ENCODE measurements at places on chromosomes 4 and X.

DNA sequence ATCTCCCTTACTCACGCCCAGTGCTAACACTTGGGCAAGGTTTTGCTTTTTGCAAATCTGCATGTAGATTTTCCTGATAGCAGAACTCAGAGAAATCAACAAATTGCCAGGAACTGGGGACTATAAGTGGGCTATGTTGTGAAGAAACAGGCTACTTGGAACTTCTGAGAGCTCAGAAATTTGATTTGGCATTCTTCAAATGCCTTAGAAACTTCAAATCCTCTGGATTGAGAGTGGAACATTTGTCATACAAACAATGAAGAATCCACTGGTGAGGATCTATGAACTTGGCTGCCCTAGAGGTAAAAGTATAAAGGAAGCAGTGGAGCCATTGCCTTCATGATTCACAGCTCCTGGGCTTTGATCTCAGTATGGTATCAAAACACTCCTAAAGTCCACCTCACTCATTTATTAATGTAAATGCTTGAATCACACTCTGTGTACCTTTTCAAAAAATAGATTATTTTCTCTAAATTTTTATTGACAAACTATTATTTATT lies 126.0 kb downstream of the GLRA3 start:
- DNase-seq = no peak

DNA sequence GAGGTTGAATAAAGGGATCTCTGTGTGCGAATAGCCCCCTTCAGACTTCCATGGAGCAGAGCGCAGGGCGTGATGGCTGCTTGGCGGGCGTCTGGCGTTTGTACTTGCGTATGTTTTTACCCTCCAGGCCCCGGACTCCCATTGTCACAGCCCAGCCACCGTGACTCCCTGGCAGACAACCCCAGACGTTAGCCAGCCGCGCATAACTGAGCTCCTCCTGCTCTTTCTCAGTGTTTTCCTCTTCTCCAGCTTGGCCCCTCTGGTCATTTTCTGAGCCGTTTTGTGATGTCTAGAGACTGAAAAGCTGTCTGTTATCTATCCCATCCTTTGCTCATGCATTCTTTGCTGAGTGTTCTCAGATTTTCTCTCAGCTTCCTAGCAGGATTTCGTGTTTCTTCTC lies 54.3 kb downstream of the IGFBP7 start:
- peak; percentile 52 for DNase-seq

GRCh38 chr4:184941671-184942418 lies 76.4 kb upstream of the HELT start:
- no peak for DNase-seq

- no peak for DNase-seq
Measured at GRCh38 chr4:27966664-27967063, 1106.0 kb downstream of the STIM2 start.

- DNase-seq = no peak
Measured at GRCh38 chrX:47148946-47149345, 3.9 kb downstream of the RBM10 start.

DNA sequence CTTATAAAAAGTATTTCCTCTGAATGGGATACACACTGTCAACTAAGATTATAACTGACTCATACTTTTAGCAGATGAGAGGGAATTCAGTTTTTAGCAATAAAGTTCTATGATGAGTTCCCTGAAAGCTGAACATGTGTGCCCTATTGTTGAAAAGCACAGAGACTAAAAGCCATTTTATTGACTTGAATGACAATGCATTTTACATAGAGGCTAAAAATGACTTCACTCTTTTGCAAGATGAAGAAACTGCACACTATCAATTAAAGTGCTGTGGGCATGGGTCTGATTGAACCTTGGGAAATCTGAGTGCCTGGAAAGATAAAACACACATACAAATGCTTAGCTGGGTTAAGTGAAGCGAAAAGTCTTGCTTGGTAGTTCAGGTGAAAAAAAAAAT lies 633.4 kb downstream of the PDHA2 start:
- no peak for DNase-seq

GRCh38 chr4:93764639-93765246 lies 63.8 kb upstream of the ATOH1 start:
- DNase-seq = peak; percentile 55

- DNase-seq = no peak
Measured at GRCh38 chr4:147854154-147854553, 122.3 kb downstream of the ARHGAP10 start.

DNA sequence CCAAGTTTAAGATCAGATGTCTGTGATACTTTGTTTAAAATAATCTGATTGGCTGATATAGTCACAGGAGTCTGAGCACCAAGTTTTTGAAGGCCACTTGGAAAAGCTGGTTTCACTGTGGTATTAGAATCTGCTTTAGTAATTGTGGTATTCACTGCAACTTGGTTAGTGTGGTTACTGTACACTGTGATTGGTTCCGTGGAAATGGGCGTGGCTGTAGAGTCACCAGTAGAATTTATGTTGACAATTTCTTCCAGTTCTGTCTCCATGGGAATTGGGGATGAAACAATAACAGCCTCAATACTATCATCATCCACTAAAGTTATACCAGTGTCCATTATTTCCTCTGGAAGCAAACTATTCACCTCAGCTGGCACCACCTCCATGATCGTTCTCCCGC lies 26.2 kb downstream of the LIN54 start:
- no peak for DNase-seq

DNA sequence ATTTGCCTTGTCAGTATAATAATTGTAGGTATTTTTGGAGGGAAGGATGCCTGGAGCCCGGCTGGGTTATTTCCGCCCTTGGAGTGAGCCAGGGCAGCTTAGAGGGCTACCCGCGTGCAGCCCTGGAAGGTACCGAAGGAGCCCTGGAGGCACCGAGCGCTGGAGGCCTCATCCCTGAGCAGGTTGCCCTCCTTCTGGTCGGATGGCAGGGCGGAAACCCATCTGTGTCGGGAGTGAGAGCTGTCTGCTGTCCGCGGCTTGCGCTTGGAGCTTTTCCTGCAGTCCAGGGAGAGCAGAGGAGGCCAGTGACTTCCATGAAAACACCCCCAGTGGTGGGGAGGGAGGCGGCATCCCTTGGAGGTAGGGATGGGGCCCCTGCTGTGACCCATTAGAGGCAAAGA lies 122.1 kb downstream of the TBL1X start:
- DNase-seq = no peak

DNA sequence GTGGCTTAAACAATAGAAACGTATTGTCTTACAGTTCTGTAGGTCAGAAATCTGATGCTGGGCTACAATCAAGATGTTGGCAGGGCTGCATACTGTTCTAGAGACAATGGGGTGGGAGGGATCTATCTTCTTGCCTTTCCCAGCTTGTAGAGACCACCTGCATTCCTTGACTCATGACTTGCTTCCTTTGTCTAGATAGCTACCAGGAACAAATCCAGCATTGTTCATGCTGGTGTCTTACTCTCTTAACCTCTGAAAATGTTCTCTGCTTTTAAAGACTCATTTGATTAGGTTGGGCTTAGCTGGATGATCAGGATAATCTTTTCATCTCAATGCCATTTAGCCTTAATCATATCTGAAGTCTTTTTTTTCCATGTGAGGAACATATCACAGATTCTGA lies 169.0 kb downstream of the ZNF330 start:
- DNase-seq = no peak

DNA sequence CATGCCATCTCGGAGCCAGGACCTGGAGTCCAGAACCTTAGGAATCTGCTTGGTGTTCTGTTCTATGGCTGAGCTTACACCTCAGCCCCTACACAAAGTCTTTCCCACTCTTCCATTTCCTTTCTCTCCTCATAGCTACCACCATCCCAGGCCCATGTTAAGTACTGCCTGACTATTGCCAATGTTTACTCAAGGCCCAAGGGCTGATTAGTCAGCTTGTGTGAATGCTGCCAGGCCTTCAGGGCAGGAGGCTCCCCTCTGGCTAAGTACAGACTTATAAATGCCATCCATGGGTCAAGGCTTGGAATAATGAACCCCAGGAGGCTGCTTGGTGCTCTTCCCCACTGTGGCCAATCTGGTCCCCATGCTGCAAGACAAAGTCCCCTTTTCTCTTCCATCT lies 411.6 kb upstream of the MAGEB18 start:
- no peak for DNase-seq

DNA sequence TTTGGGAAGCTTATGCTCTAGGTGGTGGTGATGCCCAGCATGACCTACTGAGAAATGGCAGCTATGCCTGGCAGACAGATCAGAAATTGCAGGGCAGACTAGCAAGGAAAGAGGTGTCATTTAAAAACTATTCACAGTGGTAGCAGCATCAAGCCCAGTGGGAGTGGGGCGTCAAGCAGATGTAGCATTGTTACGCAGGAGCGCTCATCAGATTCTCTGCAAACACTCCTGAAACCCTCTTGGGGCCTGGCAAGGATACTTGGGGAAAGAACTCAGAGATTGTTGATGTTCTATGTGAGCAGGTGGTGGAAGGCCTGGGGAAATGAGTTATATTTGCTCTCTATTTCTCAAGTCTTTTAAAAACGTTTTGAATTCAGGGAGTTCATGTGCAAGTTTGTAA lies 437.6 kb downstream of the RAPGEF2 start:
- DNase-seq = no peak

GRCh38 chr4:153651587-153651986 lies 32.5 kb upstream of the TLR2 start:
- peak; percentile 58 for DNase-seq

DNA sequence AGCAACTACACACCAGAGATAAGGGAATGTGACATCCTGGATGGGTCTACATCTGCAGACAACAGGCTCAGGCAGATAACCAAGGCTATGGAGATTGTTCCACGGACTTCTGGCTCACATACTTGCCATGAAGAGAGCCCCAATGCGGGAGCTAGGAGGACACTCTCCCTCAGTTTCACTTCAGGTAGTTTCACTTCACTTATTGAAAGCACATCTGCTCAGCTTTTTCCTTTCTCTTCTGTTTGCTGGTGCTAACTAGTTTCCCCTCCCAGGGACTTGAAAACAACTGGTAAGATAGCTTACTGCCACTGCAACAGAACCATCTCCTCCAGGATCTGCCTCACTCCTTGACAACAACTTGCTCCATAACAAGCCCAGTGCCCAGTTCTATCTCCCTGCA lies 1.4 kb upstream of the CT47C1 start:
- DNase-seq = no peak

DNA sequence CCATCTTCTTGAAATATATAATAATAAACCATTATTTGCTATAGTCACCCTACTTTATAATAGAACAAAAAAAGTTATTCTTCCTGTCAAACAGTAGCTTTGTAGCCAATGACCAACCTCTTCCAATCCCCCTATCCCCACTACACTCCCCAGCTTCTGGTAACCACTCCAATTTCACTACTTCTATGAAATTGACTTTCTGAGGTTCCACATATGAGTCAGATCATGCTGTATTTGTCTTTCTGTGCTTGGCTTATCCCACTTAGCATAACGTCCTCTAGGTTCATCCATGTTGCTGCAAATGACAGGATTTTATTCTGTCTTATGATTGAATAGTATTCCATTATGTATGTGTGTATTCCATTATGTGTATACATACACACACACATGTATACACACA lies 809.7 kb upstream of the NDST4 start:
- DNase-seq = no peak

GRCh38 chr4:185809533-185810071 lies 2.4 kb downstream of the SORBS2 start:
- DNase-seq = no peak

DNA sequence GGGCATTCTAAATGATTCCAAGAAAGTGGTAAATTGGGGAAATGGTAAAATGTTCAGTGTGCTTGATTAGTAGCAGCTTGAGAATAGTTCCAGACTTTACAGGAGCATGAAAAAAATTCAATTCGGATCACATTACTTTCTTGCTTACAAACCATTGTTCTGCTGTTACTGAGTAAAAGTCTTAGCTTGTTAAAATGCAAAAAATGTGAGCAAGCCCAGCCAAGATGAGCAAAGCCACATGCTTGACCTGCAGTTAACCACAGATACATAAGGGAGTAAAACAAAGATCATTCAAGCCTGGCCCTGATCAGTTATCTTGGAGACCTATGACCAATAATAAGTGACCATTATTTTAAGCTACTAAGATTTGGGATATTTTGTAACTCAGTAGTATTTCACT lies 562.9 kb upstream of the MAGEB2 start:
- DNase-seq = no peak

GRCh38 chr4:177480795-177481194 lies 38.6 kb upstream of the AGA start:
- DNase-seq = no peak

DNA sequence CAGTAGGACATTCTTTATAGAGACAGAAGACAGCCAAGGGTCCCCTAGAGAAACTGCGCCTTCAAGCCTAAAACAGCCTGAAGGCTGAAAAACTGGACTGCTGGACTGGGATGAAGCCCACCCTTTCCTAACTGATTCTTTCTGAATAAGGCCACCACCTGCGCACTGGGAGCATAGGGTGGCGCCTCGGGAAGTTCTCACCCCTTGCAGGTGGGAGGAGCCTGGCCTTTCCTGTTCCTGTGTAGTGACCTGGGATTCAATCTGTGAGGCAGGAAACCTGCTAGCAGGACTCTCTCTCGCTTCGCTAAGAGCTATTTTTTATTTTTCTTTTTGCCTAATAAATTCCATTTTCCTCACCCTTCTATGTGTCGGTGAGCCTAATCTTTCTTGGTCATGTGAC lies 61.8 kb upstream of the KLHL13 start:
- DNase-seq = no peak

GRCh38 chrX:44319550-44319949 lies 23.9 kb downstream of the EFHC2 start:
- no peak for DNase-seq

Measured in globus pallidus (tissue), 1 donor.